Naive thymus-derived CD4-positive, alpha-beta T cell (primary cell): ENCODE measurements at places on chromosomes 12 and 14. TPM values are rescaled to one million over a fixed set of nuclear protein-coding genes. Genes with fewer than 3 reads are reported as not detected.

The TAS2R30 gene
- total RNA-seq: 5.3 TPM

DNA sequence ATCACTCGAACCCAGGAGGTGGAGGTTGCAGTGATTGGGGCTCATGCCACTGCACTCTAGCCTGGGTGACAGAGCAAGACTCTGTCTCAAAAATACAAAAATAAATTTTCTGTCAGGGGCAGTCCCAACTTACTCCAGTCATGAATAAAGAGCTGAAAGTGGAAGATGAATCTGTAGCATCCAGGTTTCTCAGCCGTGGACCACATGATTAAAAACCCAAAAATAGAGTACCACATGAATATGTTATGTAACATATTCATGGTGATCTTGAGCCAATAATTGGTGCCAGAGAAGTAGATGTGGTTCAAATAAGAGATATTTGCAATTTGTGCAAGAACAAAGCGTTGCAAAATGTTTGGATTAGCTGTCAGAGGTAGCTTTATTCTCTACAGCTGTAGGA is 23.1 kb downstream of the SPIC start:
- no peaks in the 10 kb centered on the region for H3K36me3 ChIP-seq
- H3K4me3 ChIP-seq: no peak overlapping the region
- H3K4me1 ChIP-seq: no peaks in the 10 kb centered on the region
- no peak overlapping the region for H3K27ac ChIP-seq
- no peak for DNase-seq

DNA sequence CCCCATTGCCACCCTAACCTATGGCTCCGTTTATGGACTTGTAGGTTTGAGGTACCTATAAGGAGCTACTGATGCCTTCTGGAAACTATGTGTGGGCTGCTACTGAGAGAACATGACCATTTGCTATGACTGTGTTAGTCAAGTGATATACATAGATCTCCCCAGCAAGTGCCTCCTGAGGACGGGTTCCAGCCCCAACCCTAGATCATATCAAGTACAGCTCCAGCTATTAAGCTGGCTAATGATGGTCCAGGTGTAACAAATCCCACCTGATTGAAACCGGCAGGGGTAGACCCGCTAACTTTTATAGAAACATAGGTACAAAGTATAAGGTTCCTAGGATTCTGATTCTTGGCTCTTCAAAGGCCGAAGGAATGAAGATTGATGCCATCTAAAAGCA is 23.7 kb downstream of the NINJ2 start:
- no peaks in the 10 kb centered on the region for H3K36me3 ChIP-seq
- H3K4me1 ChIP-seq: peaks cover 20% of the 10 kb centered on the region
- no peak for DNase-seq
- no peak overlapping the region for H3K4me3 ChIP-seq
- peak overlapping the region; percentile 60 for H3K27ac ChIP-seq
- no peaks in the 10 kb centered on the region for H3K27me3 ChIP-seq

DNA sequence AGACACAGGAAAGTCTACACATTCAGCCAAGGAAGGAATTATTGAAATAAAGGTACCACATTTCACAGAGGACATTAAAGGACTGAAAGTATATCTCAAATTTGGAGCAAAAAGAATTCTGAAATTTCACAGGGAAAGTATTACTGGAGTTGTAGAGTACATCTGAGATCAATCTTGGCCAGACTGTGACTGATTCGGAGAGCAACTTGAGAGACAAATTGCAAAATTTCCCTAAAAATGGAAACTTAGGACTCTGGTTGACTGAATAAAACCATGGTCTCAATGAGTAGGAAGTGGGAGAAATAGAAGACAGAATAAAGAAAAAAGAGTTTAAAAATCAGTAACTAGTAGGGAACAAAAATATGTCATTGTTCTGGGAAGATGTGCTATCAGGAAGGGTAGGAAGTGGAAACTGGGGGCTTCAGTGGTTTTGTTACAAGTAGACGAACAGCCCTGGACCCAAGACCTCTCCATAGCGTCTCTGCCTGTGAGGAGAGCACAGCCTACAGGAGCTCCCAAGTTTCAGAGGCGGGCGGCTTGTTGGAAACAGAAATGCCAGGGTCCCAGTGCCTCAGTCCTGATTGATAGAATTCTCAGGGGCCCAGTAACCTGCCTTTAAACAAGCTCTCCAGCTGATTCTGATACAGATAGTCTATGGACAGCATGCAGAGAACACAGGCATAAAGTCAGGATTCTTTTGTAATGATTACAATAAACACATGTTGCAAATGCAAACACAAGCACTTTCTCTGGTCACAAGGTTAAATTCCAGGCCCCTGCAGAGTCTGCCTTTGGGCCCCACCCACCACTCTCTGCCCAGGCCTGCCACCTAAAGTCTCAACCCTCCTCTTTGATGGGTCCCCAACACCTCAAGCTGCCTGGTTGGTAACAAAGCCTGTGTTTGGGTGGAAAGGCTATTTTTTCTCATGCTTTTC is 63.1 kb downstream of the BBS10 start:
- no peaks in the 10 kb centered on the region for H3K27me3 ChIP-seq
- DNase-seq: no peak

- no peak for DNase-seq
- H3K36me3 ChIP-seq: no peaks in the 10 kb centered on the region
- no peak overlapping the region for H3K4me3 ChIP-seq
- no peaks in the 10 kb centered on the region for H3K4me1 ChIP-seq
- H3K27ac ChIP-seq: no peak overlapping the region
These were observed 7.1 kb downstream of the DENND5B start for GRCh38 chr12:31583878-31584277.
